PC-9 (cell line): ENCODE measurements at places on chromosomes 4 and X. TPM values are rescaled to one million over a fixed set of nuclear protein-coding genes. Genes with fewer than 3 reads are reported as not detected.

Gene PASD1
- total RNA-seq, result not detected in 2 replicates

Gene ARR3
- total RNA-seq, result not detected in 2 replicates

Gene H2BW2
- total RNA-seq, result not detected in 2 replicates

Gene CTAG2
- not detected in 2 replicates for total RNA-seq

Gene USP17L17
- total RNA-seq, result not detected in 2 replicates

Gene G3BP2
- total RNA-seq, result 102 and 105 TPM in 2 replicates

Gene CT47C1
- not detected in 2 replicates for total RNA-seq

Gene CPEB2
- total RNA-seq, result 9.3 and 9.4 TPM in 2 replicates
